NCI-H1930 (cell line): ENCODE measurements at places on chromosomes 4 and X.

DNA sequence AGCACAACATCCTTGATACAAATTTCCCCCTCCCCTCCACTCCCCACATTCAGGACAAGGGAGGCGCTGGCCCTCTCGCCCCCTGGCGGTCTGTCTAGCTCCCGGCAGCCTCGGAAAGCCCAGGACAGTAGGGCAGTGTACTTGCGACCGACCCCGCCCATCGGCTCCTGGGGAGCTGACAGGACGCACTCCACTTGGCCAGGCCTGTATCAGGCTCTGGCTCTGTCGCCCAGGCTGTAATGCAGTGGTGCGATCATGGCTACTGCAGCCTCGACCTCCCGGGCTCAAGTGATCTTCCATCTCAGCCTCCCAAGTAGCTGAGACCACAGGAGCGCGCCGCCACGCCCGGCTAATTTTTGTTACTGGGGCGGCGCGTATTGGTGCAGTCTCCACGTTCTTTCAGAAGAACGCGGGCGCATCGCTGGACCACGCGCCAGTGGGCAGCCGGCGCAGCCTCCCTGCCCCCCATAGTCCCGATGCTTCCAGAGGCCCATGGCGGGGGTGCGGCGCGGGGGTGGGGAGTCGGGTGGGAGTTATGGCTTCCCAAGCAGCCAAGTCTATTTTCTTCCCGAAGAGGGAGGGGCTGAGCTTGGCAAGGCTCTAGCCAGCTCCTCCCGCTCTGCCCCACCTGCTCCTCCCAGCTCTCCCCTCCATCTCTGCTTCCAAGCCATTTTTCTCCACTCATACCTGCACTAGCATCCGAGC is 7.8 kb upstream of the AKAP14 start:
- peak; percentile 39 for DNase-seq

- DNase-seq, result peak; percentile 86
These were observed 143.6 kb downstream of the SLIT2 start for GRCh38 chr4:20395160-20395773.

DNA sequence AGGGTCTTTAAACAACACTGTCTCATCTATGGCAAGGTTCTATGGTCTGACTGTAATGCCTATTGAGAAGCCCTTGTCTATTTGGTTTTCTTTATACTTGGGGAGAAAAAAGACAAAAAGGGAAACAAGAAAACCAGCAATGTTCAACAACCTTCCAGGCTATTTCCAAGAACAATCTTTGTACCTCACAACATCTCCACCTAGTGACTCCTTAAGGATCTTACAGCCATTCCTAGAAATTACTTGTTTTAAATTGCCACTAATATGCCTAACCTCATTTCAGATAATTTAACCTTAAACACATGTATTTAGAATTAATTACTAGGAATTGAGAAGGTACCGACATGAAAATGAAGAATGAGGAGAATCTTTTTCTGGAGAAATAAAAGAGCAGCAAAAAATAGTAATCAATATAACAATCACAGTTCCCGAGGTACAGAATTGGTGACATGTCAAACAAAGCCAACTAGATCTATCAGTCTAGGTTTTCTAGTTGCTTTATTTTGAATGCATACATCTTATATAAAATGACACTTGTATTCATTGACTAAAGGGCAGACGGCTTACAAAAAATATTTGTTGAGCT is 1.6 kb upstream of the RBM46 start:
- no peak for DNase-seq

GRCh38 chrX:119549327-119550016 is 15.7 kb downstream of the STEEP1 start:
- DNase-seq, result no peak

DNA sequence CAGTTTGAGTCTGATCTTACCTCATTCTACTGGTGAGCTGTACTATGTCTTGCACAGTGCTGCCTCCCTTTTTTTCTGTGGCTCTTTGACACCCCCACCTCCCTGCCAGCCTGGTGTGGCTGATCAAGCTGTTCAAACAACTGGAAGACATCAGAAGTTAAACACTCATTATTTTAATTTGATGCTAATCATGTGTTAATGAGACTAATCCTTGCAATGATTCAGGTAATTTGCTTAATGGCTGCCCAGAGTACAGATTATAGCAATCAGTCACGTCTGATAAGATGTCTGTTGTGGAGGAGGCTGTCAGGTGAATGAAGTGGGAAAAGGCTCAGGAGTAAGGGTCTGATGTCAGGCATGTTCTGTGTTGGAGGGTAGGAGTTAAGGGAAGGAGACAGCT is 87.4 kb upstream of the GK2 start:
- DNase-seq, result no peak

DNA sequence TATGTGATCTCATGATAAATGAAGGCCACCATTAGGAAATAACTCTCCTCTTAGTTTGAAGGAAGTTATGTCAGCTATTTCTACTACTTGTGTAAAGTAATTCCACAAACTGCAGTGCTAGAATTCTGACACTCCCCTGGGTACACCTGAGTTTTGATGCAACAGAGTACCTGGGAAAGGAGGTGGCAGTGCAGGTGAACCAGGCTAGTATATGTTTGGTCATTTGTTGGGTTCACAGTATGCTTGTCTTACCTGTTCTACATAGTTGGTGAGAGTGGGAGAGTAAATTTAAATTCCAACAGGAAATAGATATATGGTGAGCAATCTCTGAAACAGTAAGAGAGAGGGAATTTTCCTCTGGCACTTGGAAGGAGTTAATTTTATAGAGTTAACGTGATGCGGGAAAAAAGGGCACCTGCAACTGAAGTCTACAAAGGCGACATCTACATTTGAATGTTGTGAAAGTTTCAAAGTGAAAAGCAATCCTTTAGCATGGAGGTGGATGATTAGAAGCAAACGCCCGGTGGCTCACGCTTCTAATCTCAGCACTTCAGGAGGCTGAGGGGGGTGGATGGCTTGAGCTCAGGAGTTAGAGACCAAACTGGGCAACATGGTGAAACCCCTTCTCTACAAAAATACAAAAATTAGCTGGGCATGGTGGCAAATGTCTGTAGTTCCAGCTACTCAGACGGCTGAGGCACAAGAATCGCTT is 8.3 kb upstream of the SLC10A6 start:
- DNase-seq, result no peak

- no peak for DNase-seq
These were observed 876.5 kb upstream of the INTU start for GRCh38 chr4:126756050-126756829.

GRCh38 chr4:106569146-106570031 is 200.8 kb upstream of the GIMD1 start:
- no peak for DNase-seq

DNA sequence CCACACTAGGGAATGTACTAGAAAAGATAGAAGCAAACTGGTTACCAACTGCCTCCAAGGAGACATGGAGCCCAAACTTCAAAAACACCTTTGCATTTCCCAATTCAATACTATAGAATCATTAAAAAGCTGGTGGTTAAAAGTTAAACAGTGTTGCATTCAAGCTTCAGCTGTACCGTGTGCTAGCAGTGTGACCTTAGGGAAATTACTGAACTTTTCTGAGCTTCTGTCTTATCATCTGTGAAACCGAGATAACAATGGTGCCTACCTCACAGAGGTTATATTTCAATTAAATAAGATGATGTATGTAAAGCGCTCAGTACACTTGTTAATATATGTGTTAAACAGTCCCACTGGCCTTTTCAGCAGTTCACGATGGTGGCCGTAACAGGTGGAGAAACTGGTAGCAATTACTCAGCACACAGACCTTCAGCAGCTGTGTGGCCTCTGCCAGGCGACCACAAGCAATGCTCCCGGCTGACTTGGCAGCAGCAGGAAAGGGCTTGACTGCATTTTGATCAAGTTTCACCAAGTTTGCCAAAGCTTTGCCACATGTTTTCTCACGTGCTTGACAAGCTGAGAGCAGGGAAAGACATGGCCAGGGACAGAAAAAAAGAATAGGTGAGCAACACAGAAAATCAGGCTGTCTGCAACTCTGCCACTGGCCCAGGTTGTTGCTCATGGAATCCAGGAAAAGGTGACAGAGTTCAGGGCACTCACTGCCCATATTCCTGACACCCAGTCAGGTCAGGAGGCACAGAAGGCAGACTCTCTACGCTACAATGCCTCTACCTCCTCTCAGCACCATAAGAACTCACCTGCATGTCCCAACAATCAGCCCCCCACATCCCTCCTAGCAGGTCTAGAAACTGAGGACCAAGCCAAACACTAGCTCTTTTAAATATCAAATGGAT is 72.1 kb downstream of the PARM1 start:
- no peak for DNase-seq

DNA sequence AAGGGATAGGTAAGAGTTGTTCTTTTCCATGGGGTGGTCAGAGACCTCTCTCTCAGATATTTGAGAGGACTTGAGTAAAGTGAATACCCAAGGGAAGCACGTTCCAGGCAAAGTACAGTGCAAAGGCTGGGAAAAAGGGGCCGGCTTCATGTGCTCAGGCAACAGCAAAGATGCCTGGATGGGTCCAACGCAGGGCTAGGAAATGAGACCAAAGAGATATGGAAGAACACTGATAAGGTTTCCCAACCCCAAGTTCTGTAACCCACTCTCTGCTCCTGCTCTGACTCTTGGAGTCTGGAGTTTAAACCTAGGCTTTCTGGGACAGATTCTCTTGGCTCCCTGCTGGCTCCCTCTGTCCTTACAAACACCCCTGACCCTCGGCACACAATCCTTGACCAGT is 36.2 kb upstream of the PROM1 start:
- peak; percentile 18 for DNase-seq

- DNase-seq, result no peak
These were observed 194.7 kb downstream of the OPHN1 start for GRCh38 chrX:68238568-68238967.

GRCh38 chrX:39551762-39552161 is 546.0 kb downstream of the BCOR start:
- no peak for DNase-seq

GRCh38 chr4:124642846-124643245 is 69.7 kb downstream of the ANKRD50 start:
- DNase-seq, result no peak

DNA sequence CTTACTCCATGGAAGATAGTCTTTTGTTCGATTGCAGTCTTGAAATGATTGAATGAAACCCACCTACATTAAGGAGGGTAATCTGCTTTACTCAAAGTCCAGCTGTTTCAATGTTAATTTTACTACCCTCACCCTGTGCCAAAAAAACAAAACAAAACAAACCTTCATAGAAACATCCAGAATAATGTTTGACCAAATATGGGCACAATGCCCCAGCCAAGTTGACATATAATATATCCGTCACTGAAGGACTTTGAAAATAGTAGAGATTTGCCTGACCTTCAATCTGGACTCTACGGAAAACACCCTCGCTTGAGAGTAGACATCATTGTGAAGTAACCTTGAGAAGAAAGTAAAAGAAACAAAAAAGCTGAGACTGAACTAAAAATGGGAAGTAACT is 550.5 kb upstream of the SMIM31 start:
- no peak for DNase-seq

- DNase-seq, result no peak
These were observed 255.8 kb downstream of the UNC5C start for GRCh38 chr4:95293014-95293413.

DNA sequence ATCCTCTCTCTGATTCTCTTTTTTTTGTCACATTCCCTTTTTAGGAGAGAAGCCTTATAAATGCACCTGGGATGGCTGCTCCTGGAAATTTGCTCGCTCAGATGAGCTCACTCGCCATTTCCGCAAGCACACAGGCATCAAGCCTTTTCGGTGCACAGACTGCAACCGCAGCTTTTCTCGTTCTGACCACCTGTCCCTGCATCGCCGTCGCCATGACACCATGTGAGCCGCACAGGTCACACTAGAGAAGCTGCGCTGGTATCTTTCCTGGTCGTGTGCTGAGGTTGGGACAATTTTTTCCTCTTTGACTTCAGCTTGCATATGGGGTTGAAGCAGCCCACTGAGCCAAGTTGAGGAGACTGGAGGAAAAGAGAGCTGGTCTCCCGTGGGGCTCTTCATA is 52.1 kb downstream of the KLF8 start:
- no peak for DNase-seq

- DNase-seq, result no peak
These were observed 73.2 kb upstream of the BCOR start for GRCh38 chrX:40170830-40171512.

GRCh38 chr4:176309772-176310171 is 10.0 kb upstream of the SPCS3 start:
- no peak for DNase-seq

GRCh38 chrX:31224381-31225012 is 152.7 kb upstream of the FTHL17 start:
- DNase-seq, result no peak

GRCh38 chr4:48891028-48891619 is 15.4 kb downstream of the OCIAD2 start:
- no peak for DNase-seq

- no peak for DNase-seq
These were observed 406.7 kb downstream of the MAPK10 start for GRCh38 chr4:85952972-85953650.

DNA sequence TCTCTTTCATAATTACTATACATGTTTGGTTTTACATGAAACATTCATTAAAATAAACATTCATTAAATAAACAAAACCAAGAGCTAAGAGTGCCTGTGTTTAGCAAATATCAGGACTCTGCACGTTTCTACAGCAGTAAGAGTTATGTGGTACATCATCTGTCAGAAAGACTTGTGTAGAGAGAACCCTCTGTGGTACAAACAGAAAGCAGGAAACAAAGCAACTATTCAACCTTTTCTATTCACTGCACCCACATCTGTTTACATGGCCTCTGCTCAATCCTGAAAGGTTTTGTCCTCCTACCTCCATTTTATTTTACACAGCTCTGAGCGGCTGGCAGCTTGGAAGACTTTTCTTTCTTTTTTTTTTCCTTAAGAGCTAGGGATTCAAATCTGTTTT is 90.7 kb upstream of the PCDH18 start:
- peak; percentile 44 for DNase-seq

GRCh38 chr4:132619968-132620367 is 529.1 kb upstream of the PCDH10 start:
- DNase-seq, result no peak

GRCh38 chr4:39978904-39979303 is 1.2 kb upstream of the PDS5A start:
- no peak for DNase-seq

DNA sequence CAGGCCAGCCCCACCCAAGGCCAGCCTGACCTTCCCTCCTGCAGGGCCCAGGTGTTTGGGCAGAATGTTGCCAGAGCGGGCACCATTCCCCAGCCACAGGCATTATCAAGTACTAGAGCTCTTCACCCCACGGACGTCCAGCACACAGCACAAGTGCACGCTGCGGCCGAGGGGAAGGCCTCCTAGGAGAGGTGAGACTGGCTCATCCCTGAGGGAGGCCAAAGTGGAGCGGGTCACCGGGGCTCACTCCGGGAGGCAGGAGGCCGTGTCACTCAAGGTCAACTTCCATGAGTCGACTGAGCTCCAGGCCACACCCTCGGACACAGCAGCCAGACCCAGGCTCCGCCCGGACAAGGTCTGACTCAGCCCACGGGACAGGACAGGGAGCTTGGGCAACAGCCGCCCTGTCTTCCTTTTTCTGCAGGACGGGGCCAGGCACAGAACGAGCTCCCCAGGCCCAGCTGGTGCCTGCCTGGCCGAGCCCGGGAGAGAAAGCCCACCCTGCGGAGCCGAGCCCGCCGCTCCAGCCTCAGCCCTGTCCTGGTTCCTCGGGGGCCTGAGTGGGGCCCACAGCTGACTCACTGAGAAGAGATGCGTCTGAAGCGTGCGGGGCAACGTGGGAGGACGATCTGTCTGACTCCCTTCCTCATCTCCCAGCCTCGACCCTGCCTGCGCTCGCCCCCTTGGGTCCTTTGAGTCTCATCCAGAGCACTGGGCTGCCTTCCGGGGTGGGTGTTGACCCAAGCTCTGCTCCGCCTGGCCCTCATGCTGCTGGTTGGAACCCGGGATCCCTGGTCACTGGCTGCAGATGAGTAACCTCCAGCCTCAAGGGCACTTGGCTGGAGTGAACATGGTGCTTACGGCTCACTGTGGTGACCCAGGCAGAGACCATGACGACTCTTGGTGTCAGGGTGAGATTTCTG is 1.6 kb downstream of the SLC49A3 start:
- no peak for DNase-seq
